ENCODE measurements at places on chromosomes 12 and 14.

GRCh38 chr14:103825101-103825500, 22.3 kb downstream of the PPP1R13B start:
- no peak for DNase-seq

- DNase-seq = no peak
Measured at GRCh38 chr12:133203344-133204263, 22.3 kb downstream of the ZNF268 start.

- no peak for DNase-seq
Measured at GRCh38 chr12:96334502-96334901, 65.7 kb downstream of the CDK17 start.

GRCh38 chr12:115253049-115253448, 569.1 kb upstream of the TBX3 start:
- no peak for DNase-seq

DNA sequence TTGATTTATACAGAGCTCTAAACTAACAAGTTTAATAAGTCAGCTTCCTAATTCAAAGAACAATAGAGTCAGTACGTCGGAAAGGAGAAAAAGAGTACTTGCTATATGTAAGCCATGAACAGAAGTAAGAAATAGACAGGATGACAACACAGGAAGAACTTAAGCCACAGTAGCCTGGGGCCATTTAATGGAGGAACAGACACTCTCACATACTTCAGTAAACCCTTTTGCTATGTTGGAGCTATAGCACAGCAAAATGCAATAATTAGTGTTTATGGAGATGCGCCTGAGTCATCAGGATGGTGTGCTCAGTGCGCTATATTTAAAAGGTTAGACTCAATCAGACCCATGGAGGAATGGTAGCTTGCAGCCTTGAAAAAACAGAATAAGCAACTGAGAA, 61.0 kb downstream of the SRGAP1 start:
- no peak for DNase-seq

- no peak for DNase-seq
Measured at GRCh38 chr12:125225641-125226040, 160.4 kb downstream of the AACS start.

GRCh38 chr12:18262514-18262913, 1.2 kb downstream of the PIK3C2G start:
- DNase-seq = no peak

DNA sequence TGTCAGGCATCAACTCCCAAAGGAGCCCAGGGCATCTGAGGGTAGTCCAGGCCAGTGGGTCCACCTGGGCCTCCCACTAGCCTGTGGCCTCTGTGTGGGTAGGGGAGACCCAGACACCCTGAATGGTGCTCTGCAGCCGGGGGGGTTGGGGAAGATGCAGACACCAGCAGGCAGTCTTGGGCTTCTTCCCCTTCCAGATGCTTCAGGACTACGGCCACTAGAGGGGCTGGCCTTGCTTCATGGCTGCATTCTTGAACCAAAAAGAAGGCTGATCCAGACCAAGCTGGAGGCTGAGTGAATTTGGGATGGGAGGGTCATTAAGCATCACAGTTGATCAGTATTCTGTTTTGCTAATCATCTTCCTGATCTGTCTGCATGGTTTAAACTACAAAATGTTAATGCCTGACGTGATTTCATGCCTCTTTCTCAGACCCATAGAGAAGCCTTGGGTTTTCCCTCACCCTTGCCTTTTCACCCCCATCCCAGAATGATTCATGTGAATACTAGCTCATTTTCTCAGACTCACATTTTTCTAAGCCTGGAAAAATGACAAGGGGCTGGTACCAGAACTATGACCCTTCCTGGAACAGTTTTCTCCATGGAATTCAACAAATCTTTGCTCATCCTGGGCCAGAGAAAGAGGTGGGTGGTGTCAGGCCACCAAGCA, 134.2 kb downstream of the NTF3 start:
- no peak for DNase-seq

- DNase-seq = no peak
Measured at GRCh38 chr12:12017135-12017581, 53.6 kb upstream of the BCL2L14 start.

DNA sequence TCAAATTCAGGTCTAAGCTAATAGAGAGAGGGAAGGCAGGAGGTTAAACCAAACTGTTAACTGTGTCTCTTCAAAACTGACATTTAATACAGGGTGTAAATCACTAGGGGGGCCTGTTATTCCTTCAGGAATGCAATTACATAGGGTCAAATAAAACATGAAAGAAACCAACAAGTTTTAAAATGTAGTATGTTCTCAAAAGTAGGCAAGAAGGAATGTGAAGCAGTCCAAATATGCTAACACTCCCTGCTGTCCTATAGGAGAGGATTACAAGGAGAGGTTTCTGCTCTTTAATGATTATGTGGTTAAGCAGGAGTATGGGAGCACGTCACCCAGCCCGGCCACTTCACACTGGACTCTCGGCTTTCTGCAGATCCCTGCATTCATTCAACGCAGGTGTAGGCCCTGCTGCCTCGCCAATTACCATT, 42.5 kb upstream of the BMP4 start:
- no peak for DNase-seq

- DNase-seq = no peak
Measured at GRCh38 chr12:69000540-69001243, 67.7 kb upstream of the CPM start.

GRCh38 chr14:95458906-95459305, 57.5 kb downstream of the SYNE3 start:
- DNase-seq = no peak

DNA sequence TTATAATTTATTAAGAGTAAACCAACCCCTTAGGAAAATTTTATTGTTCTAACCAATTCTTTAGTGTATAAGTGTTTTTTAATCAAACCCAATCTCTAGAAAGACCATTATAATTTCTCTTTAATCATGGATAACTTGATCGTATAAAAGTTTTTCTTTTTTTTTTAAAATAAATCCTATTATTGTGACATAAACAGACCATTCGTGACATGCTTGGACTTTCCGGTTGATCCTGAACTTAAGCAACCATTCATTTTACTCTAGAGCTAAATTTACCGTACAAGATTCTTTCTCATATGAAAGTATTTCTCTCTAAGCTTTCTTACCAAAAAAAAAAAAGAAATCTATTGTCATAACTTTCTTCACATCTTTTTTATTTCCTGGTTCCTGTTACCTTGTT, 32.6 kb upstream of the SLC38A4 start:
- DNase-seq = no peak

- no peak for DNase-seq
Measured at GRCh38 chr12:65662590-65662989, 161.7 kb upstream of the HMGA2 start.

GRCh38 chr12:15879413-15879812, 2.8 kb upstream of the STRAP start:
- no peak for DNase-seq

DNA sequence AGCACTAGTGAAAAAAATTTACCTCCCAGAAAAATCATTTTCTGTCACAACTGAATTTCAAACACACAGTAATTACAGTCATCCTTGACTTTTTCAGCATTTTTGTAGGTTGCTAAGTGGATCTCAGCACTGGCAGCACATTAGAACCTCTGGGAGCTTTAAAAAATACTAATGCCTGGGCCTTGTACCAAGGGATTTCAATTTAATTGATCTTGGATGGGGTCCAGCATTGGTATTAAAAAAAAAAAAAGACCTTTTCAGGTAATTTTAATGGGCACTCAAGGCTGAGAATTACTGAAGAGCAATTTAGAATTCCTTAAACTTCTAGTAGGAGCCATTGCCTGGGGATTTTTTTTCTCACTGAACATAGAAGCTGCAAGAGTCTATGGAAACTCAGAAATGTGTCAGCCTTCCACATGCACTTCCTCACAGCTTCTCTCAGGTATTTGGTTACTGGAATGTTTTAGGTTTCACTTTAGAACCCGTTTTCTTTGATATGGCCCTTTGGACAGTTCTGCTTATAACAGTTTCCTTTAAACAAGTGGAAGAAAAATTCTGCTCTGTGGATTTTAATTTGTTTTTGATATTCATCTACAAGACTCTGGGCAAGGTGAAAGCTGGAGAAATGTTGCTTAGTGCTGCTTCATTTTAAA, 88.5 kb upstream of the DACT1 start:
- no peak for DNase-seq

GRCh38 chr12:110182281-110182680, 58.1 kb downstream of the IFT81 start:
- DNase-seq = no peak

DNA sequence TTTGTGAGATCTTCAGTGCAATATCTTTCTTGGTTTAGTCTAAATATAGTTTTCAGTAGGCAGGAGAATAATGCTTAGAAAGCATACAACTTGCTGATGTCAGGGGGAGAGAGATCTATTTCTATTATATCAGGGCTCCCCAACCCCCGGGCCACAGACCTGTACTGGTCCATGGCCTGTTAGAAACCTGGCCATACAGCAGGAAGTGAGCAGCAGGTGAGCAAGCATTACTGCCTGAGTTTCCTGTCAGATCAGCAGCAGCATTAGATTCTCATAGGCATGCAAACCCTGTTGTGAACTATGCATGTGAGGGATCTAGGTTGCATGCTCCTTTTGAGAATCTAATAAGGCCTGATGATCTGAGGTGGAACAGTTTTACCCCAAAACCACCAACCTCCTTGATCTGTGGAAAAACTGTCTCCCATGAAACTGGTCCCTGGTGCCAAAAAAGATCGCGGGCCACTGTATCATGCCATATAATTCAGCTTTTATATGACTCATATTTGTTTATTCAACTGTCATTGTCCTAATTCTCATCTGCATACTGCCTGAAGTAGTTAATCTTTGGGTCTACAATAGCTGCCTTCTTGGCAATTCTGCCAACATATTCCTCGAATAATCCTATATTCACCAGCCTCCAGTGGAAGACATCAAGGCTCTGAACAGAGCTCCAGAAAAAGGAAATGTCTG, 163.6 kb upstream of the DYRK2 start:
- DNase-seq = no peak

GRCh38 chr14:91903070-91903469, 35.7 kb upstream of the TC2N start:
- no peak for DNase-seq

DNA sequence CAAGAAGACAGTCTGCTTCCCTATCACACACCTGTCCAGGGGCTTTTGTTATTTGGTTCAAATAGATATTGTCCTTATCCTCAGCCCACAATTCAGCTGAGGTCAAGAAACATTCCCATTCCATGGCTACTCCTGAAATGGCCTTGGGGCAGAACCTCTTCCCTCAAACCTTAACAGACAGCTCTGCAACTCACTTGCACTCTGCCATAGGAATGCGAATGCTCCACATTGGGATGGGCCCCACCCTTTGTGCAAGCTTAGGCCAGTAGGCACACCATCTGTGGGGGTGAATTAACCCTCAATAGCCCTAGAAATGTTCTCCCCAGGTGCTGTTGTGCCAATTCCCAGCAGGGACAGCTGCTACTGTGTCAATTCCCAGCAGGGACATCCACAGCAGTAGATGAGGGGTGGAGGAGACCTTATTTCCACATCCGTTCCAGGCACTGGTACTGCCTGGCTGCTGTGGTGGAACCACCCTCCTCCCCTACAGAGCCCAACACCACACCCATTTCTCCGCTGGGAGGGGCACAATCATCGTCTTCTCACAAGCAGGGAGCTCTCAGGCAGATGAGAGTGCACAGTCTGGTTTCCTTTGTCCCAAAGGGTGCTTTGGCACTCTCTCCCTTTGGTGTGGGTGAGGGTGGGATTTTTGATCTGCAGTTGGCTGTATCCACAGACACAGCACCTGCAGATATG, 42.3 kb upstream of the GLIPR1 start:
- no peak for DNase-seq

DNA sequence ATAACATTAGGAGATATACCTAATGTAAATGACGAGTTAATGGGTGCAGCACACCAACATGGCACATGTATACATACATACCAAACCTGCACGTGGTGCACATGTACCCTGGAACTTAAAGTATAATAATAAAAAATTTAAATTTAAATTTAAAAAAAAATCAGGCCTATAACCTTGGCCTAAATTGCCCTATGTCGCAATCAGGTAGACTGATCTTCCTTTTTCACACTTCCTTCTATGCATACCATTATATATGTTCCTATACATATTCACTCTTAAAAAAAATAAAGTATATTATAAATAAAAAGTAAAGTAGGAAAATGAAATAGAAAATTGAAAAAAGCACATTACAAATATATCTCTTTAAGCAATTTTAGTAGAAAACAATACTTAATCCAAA, 117.7 kb upstream of the GARIN2 start:
- no peak for DNase-seq

DNA sequence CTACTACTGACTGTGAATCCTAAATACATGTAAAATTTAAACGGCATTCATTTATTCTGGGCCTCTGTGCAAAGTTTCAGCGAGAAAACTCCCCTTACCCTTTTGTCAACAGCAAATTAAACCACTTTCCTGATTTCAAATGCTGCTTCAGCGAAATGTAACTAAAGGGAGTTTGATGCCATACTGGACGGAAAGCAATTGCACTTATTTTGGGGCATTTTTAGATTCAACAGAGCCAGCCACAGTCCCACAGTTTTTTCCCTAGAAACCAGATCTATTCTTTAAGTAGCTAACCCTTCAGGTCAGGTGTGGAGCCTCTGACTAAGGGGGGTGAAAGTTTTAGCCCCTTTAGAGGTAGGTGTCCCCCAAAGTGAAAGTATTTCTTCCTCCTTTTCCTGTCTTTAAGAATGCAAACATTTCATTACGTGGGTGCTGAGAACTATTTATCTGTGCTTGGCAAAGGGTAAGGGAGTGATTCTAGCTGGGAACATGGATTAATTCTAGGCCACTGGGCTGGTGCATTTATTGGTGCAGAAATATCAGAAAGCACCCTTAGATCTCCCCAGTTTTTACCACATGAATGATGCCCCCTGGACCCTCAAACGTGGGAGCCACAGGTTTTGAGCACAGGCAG, 72.7 kb downstream of the SPTB start:
- DNase-seq = no peak

- DNase-seq = no peak
Measured at GRCh38 chr12:18551106-18551505, 186.7 kb downstream of the PLCZ1 start.

GRCh38 chr14:33452995-33453394, 497.9 kb downstream of the EGLN3 start:
- DNase-seq = no peak

GRCh38 chr12:108543652-108544051, 17.3 kb downstream of the SART3 start:
- DNase-seq = no peak

GRCh38 chr12:60830381-60830780, 1234.6 kb downstream of the SLC16A7 start:
- no peak for DNase-seq

DNA sequence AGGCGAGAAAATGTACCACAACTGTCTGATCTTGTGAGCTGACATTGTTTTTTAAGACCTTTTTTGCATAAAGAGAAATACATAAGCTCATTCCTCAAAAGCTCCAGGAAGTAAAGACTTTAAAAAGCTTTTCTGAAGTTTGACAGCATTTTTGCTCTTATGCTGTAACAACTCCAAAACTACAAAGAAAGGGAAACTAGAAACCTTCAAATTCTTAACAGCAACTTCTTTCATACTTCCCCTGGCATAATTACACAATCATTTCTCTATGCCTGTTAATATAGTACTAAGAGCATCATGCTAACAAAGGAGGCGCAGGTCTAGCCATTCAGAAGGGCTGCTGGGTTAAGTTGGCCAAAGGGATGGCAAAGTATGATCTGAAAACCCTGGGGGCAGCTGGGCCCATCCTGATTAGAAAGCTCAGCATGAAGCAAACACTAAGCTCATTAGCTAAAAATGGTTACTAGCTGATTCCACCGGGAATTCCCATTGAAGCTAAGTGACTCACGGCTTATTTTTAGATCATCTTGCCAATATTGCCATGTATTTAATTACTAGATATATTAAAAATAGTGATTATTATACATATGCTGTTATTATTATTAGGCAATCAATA, 26.1 kb upstream of the ANP32D start:
- no peak for DNase-seq

- no peak for DNase-seq
Measured at GRCh38 chr12:98901189-98901588, 256.1 kb downstream of the APAF1 start.
